ENCODE measurements at places on chromosomes 3 and 15.

DNA sequence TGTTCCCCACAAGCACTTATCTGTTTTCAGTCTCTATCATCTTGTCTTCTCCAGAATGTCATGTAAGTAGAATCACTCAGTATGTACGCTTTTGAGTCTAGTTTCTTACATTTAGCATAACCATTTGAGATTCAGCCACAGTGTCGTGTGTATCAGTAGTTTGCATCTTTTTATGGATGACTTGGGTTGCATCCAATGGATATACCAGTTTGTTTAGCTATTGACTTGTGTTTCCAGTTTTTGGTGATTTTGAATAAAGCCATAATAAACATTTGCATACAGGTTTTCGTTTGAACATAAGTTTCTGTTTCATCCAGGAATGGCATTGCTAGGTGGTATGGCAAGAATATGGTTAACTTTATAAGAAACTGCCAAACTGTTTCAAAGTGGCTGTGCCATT lies 12.1 kb downstream of the GRIP2 start:
- DNase-seq: no peak

DNA sequence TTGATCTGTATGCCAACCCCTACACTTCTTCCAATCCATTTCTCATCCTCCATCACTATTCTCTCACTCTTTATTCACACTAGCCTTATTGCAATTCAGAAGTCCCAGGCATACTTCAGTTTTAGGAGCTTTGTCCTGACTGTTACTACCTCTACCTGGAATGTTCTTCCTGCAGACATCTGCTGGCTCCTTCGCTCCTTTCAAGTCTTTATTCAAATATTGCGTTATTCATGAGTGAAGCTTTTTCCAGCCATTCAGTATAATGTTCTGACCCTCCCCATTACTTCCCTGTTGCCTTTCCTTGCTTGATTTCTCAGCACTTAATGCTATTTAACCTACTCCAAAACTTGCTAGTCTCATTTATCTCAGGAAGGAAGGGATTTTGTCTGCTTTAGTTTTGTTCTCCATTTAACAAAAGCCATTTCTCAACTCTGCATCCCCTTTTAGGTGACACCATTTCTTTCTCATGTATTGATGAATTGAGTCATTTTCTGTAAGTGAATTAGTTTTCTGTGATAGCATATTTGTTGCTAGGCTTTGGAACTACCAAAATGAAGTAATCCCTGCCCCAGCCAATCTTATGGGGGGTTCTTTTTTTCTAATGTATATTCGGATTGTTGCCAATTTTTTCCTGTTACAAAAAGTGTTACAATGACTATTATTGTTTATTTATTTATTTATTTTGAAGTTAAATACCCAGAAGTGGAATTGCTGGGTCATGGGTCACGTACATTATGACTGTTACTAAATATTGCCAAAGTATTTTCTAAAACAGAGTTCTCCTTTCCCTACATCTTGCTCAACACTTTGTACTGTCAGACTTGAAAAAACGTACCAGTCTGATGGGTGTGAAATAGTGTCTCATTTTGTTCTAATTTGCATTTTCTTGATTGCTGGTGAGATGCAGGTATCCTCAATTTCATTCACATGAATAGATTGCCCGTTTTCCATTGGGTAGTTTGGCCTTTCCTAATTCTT lies 9.4 kb downstream of the ATP11B start:
- DNase-seq: no peak

DNA sequence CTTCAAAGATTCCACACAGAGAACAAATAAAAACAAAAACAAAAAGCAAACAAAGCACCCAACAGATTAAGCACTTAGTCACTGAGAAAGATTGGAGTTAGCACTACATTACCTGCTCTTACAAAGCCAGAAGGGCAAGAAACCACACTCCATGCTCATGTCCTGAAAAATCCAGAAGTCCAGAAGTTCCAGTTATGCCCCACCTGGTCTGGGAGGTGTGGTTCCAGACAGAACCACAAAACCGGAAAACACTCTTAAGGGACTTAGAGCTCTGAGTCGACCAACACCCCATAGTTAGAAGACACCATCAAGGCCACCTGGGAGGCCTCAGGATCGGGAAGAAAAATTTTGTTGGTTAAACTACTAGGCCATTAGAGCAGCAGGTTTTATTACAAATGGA lies 88.9 kb downstream of the TNIK start:
- DNase-seq: no peak

DNA sequence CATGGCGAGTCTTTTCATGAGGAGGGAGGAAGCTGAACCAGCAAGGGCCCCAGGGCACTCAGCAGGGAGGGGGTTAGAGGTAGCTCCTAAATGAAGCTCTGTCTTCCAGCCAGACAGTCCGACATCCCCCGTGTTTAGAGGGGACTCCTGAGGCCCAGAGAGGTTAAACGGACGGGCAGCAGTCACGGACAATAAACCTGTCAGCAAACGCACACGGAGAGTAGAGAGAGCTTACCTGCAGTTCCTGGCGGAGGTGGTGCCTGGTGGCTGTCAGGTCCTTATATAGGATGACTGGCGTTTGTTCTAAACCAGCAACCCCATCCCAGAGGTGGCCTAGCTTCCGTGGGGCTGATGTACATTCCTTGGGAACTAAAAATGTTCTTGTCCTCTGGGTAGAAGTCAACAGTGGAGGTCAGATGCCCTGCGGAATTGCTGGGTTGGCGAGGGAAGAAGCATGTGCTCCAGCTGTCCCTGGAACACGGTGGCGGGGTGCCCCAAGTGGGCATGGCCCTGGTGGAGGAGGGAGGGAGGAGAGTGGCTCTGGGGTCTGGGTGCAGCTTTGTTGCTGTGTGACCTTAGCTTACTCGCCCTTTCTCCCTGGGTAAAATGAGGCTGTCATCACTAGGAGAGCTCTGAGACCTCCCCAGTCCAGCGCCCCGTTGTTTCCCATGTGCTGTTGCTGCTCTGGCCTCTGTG lies 2.1 kb downstream of the GHRL start:
- DNase-seq: no peak

DNA sequence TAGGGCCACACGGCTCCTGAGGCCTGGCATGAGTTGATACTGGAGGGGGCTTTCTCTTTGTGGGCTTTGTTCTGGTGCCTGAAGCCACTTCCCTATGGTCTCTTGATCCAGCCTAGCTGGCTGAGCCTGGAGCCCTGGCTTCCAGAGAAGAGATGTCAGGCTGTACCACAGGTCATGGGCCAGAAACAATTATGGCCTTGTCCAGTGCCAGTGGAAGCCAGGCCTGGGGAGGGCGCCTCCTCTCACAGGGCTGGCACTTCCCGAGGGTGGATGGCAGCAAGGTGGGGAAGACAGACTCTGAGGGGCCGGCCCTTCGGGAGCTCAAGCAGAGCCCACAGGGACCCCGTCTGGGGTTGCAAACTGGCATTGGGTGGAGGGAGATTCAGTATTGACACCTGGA lies 34.9 kb upstream of the ACAD9 start:
- DNase-seq: no peak

- no peak for DNase-seq
These were observed 297.6 kb downstream of the RPLP1 start for GRCh38 chr15:69750253-69750652.

GRCh38 chr3:68664276-68664675 lies 268.1 kb downstream of the TAFA4 start:
- DNase-seq: no peak

DNA sequence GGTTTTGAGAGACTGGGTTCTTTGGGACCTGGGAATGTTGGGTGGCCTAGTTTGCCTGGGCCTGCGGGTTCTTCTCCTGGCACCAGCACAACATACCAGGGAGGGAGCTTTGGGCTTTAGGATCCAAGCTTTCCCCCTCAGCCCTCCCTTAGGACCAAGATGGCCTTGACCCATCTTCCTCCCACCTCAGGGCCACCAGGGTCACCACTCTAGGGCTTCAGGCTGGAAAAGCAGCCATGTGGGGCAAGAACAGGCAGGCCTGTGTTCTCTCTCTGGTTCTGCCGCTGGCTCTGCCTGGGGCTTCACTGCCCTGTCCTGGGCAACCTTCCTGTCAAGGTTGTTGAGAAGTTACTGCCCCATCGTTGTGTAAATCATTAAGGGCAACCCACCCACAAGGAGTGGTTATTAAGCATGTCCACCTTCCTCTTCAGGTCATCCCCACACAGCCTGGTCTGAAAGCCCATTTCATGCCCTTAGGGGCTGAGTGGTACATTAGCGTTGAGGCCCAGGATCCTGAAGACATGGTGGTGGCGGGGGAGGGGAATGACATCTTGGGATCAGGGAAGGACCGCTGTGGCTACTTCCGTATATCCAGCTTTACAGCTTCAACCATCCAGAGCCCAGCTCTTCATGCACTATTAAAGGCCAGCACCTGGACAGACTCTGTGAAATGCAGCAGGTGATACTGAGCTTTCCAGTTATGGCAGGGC lies 652 bp downstream of the DUOX1 start:
- no peak for DNase-seq

DNA sequence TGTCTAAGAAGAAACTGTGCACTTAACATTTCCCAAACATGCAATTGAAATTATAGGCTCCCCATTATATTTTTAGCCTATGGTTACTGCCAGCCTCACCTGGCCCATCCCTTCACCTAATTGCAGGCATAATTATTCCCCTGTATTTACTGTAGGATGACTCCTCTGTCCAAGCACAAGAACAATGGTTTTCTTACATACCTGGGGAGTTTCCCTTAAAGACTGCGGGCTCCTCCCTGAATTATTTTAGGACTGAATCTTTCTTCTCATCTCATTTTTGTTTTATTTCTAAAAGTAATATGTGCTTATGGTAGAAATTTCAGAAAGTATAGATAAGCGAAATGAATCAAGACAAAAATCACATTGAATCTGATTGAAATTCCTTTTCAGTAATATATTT lies 11.4 kb downstream of the TM4SF1 start:
- DNase-seq: no peak

GRCh38 chr3:49914906-49915305 lies 11.2 kb upstream of the MST1R start:
- DNase-seq: no peak

DNA sequence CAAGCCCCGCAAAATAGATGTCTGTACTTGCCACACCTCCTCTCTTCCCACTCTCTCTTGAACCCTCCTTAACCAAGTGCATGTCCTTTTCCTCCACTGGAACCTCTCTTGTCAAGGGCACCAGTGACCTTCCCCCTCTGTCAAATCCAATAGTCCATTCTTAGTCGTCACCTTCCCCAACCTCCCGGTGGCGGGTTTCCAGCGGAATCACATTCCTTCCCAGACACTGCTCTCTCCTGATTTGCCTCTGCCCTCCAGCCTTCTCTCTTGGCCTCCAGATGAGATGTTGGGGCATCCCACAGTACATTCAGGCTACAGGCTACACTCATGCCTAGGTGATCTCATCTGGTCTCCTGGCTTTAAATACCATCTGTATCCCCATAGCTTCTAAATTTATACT lies 31.1 kb downstream of the SCN5A start:
- DNase-seq: no peak

GRCh38 chr3:53733446-53733845 lies 112.8 kb downstream of the CHDH start:
- no peak for DNase-seq

DNA sequence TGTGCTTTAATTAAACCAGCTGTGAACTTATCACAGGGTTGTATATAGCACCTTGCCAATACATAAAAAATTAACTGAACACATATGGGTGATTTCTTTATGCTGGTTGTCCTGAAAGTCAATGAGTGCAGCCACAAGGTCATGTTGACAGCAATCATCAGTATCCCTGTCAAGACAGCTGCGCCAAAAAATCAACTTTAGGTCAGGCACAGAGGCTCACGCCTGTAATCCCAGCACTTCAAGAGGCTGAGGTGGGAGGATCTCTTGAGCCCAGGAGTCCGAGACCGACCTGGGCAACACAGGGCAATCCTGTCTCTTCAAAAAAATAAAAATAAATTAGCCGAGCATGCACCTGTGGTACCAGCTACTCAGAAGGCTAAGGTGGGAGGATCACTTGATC lies 707.3 kb downstream of the SI start:
- DNase-seq: no peak

- DNase-seq: no peak
These were observed 50.8 kb upstream of the PPARG start for GRCh38 chr3:12237912-12238650.

GRCh38 chr3:99659032-99659431 lies 20.6 kb downstream of the COL8A1 start:
- DNase-seq: no peak

DNA sequence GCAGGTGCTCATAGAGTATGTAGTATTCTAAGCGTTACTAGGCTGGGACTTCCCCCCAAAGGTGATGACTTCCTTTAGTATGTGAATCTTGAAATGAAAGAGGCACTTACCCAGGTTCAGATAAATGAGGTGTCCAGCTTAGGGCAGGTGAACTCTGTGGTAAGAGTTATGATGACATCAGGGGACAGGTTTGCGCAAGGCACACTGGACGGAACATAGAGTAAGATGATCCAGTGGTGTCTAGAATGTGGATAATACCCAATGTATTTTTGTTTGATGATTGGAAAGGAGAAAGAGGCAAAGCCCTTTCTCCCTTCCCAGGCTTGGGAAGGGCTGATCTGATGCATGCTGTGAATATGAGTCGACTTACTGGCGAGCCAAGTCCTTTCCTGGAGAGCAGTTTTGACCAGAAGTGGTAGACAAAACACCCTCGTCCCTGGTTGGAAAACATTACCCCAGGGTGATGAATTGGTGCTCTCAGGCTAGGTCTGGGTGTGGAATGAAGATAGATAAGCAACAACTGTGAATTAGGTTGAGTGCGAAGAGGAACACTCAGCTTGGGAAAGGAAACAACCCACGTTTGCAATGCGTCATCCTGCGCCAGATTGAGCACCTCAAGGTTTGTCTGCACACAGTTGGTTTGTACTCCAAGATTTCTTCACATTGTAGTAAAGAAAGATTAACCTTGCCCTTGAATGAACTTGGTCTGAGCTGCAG lies 124.2 kb downstream of the GHSR start:
- no peak for DNase-seq

DNA sequence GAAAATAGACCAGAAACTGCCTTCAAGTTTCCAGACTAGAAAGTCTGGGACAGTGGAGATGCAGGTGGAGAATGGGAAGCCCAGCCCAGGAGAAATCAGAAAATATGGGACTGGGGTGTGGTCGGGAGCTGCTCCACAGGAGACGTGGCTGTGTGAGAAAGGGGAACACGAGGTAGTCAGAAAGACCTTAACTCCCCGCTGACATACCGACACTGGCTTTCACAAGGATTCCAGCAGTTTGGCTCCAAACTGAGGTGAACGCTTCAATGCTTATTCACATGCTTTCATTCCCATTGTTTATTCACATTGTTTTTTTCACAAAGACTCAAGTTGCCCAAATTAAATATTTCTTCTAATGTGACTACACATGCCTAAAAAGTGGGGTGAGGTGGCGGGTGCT lies 111.5 kb upstream of the SLCO3A1 start:
- DNase-seq: no peak

DNA sequence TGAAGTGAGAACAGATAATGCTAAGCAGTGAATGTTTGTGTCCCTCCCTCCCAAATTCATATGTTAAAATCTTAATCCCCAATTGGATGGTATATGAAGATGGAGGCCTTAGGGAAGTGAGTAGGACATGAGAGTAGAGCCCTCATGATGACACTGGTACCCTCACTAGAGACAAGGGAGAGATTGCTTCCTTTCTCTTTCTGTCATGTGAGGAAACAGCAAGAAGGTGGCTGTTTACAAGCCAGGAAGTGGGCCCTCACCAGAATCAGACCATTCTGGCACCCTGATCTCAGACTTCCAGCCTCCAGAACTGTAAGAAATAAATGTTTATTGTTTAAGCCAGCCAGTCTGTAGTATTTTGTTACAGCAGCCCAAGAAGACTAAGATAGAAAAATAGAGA lies 209.5 kb downstream of the SATB1 start:
- DNase-seq: no peak

- no peak for DNase-seq
These were observed 275.8 kb downstream of the PLCL2 start for GRCh38 chr3:17160597-17160996.
